Stimulated activated CD8-positive, alpha-beta memory T cell treated with anti-CD3 and anti-CD28 coated beads, Interleukin-15, amount 100 ng/mL, for 24 hours (primary cell): ENCODE measurements at places on chromosomes 7 and 10.

- DNase-seq: no peak
These were observed 7.1 kb downstream of the ASB10 start for GRCh38 chr7:151179946-151180345.

DNA sequence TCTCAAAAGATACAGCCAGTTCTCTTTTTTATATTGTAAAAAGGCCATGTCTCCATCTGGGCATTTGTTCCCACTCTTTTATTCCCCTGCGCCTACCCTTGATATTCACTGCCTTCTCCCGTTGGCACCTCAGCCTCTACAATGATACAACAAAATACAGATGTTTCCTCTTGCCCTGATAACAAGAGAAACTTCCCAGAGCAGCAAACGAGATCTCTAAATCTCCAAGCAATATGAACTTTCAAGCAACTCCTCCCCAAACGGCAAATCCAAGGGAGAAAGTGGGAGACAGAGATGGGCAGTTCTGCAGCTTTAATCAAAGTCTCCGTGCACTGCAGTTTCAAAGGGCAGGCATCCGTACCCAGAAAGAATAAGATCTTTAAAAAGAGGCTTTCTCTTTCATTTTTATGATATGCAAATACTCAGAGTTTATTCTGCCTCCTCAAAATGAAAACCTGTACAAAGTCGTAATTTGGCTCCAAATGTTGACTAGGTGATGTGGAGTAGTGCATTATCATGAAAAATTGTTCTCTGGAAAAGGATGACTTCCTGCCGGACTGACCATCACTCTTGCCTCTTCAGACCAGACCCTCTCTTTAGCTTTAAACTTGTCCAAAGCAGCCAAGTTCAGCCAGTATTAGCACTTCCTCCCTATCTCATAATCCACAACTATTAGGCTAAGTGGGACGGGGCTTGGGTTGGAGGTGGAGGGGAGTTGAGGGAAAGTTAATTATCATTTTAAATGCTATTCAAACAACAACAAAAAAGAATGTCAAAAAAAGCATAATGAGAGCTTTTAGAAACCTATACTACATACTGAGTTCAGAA is 682 bp downstream of the HGF start:
- no peak for DNase-seq

DNA sequence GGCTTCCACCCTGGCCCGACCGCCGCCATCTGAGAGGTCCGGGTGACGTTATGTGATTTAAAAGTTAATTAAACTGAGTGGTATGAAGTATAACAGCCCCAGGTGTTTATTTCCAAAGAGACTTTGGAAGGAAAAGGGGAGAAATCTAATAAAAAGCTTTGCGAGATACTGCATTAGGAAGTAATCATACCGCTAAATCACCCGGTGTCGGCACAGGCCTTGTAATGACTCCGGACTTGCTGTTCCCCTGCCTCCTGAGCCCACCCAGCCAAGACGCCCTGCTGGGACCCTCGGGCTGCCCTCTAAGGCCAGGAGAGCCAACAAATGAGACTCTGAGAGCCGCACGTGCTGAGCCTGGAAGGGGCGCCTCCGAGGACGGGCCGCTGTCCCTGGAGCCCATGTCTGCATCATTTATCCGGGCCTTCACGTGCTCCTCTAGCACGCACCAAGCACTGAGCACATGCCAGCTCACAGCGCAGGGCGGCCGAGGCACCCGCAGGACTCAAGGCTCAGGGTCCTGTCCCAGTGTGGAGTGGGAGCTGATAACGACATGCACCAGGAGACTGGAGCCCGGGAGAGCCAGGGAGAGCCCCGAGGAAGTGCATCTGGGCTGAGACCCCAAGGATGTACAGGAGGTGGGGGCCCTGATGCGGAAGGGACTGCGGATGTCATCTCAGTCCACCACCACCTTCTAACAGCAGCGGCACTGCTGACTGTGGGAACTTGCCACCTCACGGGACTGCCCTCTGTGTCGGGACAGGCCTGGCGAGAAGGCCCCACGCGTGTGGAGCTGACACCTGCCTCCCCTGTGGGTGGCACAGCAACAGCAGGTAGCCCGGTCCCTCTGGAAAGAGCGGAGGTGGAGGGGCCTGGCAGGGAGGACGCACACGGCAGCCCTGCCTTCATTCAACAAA is 182.7 kb downstream of the ELFN1 start:
- no peak for DNase-seq

DNA sequence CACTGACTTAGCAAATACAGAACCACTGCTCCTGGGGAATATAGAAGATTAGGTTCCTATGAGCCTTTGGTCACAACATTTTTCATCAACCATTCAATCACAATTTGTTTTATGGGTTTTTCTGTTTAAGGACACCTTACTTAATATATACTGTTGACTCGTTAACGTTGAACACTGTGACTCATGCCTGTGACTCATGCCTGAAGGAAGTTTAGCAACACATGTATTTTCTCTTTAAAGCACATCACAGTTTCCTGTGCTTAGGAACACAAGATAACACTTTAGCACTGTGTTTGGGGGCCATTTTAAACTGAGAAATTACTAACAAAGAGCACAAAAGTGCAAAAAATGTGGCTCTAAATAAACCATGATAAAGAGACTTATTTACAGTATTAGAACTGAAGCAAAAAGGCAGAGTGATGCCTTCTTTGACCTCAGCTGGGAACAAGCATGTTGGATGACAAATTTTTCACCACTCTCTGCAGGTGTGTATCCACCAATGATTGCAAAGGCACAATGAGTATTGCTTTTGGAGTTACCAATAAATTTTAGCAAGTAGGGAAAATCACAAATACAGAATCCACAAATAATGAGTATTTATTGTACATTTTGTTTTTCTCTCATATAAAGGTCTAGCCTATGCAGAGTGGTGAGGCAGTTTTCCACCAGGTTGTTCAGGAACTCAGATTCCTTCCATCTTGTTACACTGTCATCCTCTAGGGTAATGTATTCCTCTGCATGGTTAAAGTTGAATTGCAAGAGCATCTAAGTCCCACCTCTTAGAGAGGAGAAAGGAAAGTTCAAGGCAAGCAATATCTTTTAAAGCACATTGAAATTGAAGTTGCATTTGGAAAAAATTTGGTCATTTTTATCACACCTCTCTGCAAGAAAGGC is 7.3 kb downstream of the FGFBP3 start:
- DNase-seq: no peak

DNA sequence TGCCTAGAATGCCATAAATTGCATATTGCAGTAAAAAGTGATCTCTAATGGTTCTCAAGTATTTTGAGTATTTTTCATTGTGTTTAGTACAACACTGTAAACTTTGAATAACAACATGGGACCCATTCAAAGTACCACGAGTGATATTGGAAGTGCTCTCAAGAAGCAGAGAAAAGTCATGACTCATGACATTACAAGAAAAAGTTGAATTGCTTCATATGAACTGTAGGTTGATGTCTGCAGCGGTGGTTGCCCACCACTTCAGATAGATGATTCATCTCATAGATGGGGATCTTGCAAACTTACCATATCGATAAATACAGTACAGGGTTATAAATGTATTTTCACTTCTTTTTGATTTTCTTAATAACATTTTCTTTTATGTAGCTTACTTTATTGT is 33.9 kb downstream of the ENTPD1 start:
- DNase-seq: no peak

- no peak for DNase-seq
These were observed 174.8 kb downstream of the CELF2 start for GRCh38 chr10:11192304-11193000.

DNA sequence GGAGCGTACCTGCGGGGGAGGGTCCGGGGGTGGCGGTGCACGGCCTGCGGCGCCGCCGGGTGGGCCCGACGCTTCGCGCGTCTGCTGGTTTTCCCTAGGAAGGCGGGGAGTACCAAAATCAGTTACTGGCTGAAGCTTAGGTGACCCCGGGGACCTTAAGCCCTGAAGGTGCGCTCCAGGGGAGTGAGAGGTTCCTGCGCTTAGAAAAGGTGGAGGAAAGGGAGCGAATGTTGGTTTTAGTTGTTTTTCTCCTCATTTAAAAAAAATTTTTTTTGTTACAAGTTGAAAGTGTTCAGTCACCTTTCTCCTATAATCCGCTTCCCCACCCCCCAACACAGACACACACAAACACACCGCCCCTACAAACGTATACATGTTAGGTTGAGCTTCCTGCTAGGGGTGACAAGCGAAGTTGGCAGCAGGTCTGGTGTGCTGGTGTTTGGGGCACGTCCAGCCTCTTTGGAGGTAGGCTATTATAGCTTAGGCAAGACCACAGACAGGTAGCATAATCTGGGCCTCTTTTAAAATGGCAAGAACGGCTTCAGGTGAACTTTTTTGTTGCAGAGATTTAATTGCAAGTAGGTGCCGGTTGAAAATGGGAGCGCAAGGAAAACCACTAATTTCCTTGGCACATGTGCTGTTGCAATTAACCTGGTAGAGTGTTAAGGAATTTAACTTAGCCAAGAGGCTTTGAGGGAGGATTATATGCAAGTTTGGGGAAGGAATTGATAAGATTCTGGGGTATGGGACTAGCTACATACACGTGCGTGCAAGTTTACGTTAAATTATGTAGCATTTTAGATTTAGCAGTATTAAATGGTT is 945 bp downstream of the ADD3 start:
- DNase-seq: peak; percentile 25

- no peak for DNase-seq
These were observed 57.0 kb downstream of the DNAJC12 start for GRCh38 chr10:67780759-67781538.

DNA sequence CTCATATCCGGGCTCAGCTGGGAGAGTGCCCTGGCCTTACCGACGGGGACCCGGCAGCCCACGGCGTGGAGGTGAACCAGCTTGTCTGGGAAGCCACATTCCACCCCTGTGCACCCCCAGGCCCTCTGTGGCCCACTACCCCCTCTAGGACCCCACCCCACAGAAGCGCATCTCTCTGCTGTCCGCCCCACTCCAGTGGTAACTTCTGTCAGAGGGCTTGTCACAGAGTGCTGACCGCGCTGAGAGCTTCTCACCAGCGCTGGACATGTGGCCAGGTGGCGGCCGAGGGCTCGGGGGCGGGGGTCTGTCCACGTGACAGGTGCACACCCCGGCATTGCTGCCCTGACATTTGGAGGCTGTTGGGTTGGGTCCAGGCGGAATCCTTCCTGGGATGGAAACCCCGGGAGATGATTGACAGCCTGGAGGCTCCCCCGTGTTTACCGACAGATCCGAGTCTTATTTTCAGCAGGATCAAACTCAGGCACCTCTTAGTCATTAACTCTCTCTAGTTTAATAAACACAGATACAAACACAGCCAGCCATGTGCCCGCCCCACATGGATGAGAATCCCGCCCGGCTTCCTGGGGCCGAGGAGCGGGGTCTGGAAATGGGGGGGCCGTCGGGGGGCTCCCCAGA is 5.1 kb downstream of the ELFN1 start:
- no peak for DNase-seq

DNA sequence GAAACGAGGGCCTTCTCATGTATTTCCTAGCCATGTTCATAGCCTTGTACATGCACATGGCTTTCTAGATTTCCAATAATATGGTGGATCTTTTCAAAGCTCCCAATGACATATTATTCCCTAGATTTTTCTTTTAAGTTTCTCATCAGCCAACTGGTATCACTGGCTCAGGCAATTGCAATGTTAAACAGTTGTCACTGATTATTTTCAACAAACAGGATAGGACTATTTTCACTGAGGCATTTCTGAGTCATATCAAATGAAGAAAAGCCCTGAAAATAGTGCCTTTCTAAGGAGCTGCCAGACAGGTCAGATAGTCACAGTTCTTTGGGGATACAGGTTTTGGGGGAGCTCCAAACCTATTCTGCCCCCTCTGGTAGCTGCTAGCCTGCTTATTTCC is 4.5 kb upstream of the LMTK2 start:
- no peak for DNase-seq

DNA sequence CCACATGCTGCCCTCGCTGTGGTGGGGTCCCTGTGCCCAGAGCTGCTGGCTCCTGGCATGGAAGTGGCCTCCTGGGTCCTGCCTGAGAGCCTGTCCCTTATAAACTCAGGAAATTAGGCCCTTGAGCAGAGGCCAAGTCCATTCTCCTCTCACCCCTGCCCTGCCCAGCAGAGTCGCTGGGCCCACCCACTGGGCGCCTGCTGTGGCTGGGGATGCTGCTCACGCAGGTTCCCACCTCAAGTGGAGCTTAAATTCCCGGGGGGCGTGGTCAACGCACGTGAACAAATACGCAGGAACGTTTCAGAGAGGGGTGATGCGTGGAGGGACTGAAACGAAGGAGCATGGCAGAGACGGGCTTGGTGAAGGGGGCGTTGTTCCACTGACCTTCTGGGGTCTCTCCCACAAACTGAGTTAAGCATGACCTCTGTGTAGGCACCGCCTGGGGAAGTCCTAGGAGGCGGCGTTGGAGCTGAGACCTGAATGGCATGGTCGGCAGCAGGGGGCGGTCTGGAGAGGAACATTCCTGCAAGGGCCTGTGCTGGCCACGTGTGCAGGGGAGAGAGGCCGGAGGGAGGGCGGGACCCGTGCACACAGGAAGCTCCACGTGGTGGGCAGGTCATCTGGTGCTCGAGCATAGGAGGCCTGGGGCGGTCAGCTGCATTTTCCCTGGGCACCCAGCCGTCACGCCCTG is 27.9 kb downstream of the FAM20C start:
- no peak for DNase-seq

- DNase-seq: no peak
These were observed 1032.5 kb upstream of the LRRN3 start for GRCh38 chr7:110058401-110058800.
